Inflammatory macrophage (primary cell): ENCODE measurements at places on chromosomes 12 and 14.
A peak's percentile ranks its signal among the peaks of the same experiment; 100 is the strongest.

- DNase-seq: peak; percentile 90
Measured at GRCh38 chr12:124745891-124746570, 117.6 kb downstream of the SCARB1 start.

DNA sequence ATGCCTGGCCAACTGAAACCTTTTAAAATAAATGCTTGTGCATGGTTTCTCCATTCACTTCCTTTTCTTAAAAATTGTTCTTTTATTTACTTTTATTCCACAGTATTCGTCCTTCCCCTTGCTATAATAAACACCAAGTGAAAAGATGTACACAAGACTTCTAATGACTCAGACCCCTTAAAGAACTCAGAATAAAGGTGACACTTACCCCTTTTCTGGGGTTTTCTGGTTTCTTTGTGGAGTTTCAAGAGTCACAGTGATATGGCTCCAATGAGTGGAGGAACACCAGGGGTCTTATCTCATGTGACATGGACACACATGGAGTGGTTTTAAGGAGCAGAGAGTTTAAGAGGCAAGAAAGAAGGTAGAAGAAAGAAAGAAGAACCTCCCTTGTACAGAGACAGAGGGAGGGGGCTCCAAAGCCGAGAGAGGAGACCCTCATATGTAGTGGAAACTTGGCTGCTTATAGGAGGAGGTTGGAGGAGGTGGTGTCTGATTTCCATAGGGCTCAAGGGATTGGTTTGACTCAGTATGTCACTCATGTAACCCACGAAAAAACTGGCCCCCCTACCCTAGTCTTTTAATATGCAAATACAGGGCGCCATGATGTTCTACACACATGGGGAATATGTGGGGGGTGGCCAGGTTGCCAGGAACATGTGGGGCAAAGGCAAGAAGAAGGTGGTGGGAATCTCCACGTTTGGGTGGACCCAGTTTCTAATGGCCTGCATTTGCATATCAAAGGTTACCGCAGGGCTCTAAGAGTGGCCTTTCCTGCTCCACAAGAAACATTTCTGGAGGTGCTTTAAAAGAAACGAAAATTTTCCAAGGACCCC is 22.1 kb upstream of the CD69 start:
- no peak for DNase-seq

DNA sequence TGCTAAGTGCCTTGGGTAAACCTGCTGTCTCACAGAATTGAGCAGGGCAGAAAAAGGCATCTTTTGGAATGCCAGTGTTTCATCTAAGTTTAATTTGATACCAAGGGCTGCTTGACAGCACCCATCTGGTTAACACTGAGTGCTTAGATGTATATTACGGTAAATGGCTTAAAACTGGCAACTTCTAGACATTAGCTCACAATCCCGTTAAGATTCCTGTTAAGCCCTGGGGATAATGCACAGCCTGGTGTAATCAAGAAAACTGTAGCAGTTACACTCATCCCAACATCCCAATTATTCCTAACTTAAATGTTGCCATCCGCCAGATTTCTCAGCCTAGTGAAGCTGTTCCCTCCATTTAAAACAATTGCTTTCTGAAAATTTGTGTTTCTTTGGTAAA is 29.9 kb downstream of the PPFIBP1 start:
- no peak for DNase-seq

DNA sequence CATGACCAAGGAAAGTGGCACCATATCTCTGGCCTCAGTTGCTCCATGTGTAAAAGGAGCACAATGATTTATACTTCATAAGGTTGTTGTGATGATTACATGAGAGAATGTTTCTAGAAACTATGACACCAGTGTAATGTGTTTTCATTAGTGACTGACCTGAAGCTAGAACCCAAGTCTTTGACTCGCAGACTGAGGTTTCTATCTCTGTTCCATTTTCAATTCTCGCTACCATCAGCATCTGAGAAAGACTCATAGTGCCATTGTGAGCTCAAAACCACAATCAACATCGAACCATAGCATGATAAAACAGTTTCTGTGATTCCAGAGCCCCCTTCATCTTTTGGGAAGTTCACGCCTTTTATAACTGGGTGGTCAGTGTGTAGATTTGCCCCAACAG is 53.8 kb downstream of the STAB2 start:
- no peak for DNase-seq

DNA sequence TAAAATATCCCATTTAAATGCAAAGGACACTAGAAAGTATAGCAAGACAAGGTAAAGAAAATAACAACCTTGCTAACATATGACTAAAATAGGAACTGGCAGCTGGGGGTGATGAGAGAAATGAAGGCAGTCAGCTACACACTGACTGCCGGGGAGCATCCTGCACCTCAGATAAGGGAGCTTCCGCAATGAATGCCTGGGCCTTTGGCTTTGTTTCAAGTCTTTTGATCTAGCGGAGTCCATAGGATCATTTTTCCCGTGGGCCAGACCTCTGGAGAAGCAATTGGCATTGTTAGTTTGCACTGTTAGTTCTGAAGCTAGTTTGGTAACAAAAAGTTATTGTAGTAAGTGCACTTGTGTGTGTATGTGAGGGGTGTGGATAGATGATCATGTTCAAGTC is 639.9 kb downstream of the DIO2 start:
- DNase-seq: no peak

- DNase-seq: peak; percentile 19
Measured at GRCh38 chr14:67482231-67483164, 6.0 kb downstream of the TMEM229B start.
